ENCODE measurements at places on chromosomes 3 and 15. TPM values are rescaled to one million over a fixed set of nuclear protein-coding genes. Genes with fewer than 3 reads are reported as not detected.

Gene RASL12
- total RNA-seq, result 0.36 TPM

Gene ADAMTS9
- total RNA-seq, result 7.5 TPM

Gene CHD2
- total RNA-seq, result 90.0 TPM

Gene CRYGS
- total RNA-seq, result 2.1 TPM

Gene HDGFL3
- 91.9 TPM for total RNA-seq

Gene ESYT3
- 2.6 TPM for total RNA-seq

Gene IL17RD
- 8.7 TPM for total RNA-seq

Gene GNAT1
- not detected for total RNA-seq

Gene CPNE9
- 0.20 TPM for total RNA-seq

Measured in astrocyte (in vitro differentiated cells and primary cell).